Activated CD4-positive, alpha-beta memory T cell treated with anti-CD3 and anti-CD28 coated beads for 36 hours (primary cell): ENCODE measurements at places on chromosomes 16 and 17.

- no peak for DNase-seq
Observed at GRCh38 chr17:63792055-63792729, 18.2 kb downstream of the DDX42 start.

DNA sequence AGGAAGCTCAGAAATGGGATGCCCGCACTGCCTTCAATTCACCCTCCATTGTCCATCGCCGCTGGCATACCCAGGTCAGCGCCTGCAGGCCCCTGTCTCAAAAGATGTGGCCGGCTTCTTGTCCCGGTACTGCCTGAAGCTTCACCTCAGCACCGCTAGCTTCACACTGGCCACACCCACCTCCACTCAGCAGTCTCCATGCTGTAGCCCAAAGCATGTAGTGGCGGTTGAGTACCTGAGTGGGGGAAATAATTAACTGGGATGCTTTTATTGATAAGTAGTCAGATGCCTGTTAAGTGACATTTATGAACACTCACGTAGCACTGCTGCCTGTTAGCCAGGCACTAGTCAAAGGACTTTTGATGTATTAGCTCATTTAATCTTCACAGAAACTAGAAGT, 143.2 kb downstream of the RPTOR start:
- no peak for DNase-seq

DNA sequence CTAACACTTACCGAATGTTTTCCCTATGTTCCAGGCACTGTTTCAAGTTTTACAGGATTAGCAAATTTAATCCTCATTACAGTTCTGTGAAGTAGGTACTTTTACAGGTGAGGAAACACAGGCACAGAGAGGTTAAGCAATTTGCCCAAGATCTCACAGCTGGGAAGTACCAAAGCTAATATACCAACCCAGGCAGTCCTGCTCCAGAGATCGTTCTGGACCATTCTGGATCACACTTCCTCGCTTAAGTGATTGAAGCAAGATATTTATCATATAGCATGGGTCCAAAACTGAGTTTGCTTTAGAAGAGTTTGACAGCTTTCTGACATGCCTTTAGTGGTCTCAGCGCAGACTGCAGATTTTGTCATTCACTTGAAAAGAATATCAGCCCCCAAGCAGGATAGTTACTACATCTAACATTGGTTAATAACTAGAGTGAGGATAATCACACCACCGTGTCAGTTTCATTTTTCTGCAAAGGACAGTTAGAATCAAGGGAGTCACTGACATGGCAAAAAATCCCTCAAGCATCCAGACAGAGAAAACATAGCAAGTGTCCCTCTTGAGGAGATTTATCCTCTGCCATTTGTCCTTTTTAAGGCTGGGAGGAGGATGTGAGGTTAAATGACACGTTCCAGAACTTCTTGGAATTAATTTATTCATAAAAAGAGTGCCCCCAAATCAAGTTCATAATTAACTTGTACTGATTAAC, 5.1 kb downstream of the HS3ST3B1 start:
- no peak for DNase-seq

DNA sequence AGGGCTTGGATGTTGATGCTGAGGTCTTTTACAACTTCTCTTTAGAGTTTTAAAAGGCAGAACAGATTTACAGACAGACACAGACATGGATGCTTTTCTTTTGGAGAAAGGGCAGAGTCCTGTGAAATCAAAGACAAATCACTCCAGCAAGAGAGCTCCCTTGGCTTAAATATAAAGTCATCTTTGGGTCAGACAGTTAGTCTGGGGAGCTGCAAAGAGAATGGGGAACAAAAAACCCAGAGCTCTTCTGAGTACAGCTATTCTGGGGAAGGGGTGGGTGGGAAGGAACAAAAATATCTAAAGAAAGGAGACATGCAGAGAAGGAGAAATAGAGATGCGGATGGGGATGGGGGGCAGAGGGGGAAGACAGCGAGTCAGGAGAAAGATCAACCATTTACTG, 266.6 kb downstream of the XYLT1 start:
- DNase-seq = no peak

DNA sequence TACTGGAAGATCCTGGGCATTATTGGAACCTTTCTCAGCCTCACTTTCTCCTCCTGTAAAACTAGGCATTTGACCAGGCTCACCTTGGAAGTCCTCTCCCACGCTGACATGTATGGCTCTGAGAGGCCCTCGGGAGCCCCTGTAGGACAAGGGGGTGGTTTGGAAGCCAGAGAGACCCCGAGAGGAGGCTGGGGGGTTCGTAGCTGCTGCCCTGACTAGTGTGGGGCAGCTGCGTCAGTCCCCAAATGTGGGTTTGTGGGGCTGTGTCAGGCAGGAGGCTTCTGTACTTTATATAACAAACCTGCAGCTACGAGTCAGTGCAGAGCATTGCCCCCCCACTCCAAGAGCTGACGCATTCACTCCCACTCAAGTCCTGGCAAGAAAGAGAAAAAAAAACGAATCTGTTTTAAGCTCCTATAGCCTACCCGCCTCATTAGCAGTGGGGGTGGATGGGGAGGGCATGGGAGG, 1.8 kb downstream of the CX3CL1 start:
- peak; percentile 34 for DNase-seq

DNA sequence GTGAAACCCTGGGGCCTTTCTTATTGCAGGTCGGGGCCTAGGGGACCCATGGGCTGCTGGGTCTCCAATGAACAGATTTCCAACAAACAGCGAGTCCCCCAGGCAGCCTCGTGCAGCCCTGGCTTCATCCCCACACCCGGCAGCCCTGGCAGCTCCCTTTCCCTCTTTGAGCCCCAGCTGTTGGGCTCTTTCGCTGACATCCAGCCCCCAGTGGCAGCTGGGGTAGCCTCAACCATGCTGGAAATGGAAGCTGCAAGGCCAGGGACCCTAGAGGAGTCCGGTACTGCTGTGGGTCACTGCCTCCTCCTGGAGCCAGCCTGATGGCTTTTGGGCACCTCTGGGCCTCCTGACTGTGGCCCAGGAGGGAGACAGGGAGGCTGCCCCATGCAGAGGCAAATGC, 5.9 kb downstream of the RPUSD1 start:
- no peak for DNase-seq

DNA sequence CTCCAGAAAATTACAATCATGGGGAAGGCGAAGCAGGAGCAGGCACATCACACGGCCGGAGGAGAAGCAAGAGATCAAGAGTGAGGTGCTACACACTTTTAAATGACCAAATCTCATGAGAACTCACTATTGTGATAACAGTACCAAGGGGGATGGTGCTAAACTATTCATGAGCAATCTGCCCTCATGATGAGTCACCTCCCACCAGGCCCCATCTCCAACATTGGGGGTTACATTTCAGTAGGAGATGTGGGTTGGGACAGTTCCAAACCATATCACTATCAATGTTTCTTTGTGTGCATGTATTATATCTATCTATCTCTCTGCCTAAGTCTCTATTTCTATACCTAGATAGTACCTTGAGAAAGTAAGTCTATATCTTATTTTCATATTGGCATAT, 724.8 kb downstream of the CDH11 start:
- DNase-seq = no peak

DNA sequence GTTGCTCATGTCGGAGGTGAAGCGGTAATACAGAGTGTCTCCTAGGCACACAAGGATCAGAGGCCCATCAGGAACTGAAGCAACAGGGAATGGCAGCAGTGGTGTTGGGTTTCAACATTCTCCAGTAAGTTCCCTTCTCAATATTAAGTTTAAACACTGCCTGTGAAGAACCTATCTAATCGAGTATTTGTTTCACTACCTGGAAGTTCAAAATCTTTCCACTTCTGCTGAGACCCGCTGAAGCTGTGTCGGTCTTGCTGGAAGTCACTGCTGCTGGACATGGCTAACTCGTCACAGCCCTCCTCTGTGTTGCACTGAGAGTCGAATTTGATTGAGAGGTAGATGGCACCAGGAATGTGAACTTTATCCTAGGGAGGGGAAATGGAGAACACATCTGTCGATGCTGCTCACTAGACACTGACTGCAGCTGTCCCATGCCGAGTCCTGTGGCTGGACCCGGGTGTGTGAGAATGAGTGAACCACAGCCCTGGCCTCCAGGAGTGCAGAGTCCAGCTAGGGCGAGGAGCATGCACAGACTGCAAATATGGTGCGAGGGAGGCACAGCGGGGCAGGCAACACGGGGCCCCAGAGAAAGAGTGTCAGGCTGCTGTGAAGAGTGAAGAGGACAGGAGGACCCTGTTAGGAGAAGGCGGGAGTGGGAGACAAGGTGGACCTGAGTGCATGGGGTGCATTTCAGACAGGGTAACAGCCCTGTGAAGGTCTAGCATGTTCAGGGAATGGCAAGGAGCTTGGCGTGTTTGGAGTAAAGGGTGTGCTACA, 50.1 kb upstream of the ATP2A3 start:
- no peak for DNase-seq

DNA sequence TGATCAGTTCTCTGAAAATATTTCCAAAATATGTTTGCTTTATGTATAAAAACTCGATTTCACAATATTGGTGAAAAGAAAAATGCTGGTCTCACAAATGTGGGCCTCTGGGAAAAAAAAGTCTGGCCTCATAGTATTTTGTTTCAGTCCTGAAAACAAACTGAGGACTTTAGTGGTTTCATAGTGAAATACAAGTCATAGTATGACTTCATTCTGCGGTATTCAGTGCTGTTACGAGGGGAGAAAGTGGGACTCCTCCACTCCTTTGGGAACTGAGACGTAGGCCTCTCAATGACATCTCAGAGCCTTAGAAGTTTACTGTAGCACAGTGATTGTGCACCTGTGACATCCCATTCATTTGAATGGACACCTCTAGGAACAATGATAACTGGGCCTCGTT, 56.0 kb downstream of the CYB561 start:
- DNase-seq = no peak

GRCh38 chr17:41029633-41030245, at the start of gene KRTAP1-4:
Gene KRTAP1-4, minus strand, starts transcription at chr17:41030195. Its CDS starts 117 bp downstream, at chr17:41030078.
- DNase-seq = no peak

- DNase-seq = no peak
Observed at GRCh38 chr16:55367301-55367811, 43.4 kb downstream of the IRX6 start.

DNA sequence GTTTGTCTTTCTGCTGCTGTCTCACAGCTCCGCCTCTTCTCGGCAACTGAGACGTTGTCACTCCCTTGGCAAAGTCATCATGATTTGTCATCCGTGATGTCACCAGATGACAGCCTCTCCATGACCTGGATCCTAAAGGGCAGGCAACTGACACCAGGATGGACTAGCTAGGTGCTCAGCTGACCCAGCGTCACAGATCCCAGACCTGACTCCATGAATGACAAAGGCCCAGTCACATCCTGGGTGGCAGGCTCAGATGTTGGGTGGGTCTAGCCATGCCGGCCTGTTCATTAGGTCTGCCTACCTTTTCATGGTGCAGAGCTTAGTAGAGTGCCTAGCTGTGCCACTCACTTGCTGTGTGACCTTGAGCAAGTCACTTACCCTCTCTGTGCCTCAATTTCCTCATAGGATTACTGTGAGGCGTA, 3.8 kb upstream of the TMEM238L start:
- DNase-seq = no peak

GRCh38 chr16:79297296-79297695, 303.2 kb downstream of the MAF start:
- no peak for DNase-seq

- peak; percentile 92 for DNase-seq
Observed at GRCh38 chr16:30185683-30186421, 2.5 kb downstream of the CORO1A start.

DNA sequence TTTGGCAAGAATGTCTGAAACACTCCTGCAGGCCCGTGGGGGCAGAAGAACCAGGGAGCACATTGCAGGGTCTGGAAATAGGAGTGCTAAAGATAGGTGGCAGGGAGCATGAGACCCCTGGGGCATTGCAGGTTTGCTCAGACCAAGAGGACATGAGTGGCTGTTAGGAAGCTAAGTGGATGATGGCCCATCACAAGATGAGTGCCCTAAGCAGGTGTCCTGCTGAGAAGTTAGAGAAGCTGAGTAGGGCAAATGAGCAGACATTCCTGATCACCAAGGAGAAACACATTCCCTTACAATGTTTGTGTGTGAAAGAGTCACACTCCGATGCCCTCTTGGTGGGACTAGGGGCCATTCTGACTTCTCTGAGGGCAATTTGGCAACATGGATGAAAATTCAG, 9.9 kb downstream of the MLYCD start:
- DNase-seq = no peak

DNA sequence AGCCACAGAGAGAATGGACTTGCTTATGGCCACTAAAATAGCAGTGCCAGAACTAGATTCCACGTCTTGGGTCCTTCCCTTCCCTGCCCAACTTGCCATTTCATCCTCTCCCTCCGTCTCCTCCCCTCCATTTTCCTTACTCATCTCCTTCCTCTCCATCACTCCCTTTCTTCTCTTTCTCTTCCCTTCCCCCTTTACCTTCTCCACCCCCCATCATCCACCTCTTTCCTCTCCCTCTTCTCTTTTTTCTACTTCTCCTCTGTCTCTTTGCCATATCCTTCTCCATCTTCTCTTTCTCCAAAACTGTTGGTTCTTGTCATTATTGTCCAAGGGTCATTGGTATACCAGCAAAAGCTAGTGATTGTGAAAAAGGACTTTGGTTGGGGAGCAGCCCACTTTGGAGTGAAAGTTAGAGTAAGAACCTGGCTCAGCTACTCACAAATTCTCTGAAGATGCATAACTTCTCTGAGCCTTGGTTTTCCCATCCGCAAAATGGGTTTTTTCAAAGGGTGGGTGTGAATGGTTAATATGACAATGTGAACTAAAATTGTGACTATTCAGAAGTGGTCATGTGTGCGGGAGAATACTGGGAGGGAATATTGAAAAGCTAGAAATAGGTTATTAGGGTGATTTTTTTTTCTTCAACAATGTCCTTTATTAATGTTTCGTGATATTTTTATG, 393.8 kb downstream of the XYLT1 start:
- no peak for DNase-seq

- peak; percentile 80 for DNase-seq
Observed at GRCh38 chr17:29111816-29112499, 68.2 kb downstream of the MYO18A start.

DNA sequence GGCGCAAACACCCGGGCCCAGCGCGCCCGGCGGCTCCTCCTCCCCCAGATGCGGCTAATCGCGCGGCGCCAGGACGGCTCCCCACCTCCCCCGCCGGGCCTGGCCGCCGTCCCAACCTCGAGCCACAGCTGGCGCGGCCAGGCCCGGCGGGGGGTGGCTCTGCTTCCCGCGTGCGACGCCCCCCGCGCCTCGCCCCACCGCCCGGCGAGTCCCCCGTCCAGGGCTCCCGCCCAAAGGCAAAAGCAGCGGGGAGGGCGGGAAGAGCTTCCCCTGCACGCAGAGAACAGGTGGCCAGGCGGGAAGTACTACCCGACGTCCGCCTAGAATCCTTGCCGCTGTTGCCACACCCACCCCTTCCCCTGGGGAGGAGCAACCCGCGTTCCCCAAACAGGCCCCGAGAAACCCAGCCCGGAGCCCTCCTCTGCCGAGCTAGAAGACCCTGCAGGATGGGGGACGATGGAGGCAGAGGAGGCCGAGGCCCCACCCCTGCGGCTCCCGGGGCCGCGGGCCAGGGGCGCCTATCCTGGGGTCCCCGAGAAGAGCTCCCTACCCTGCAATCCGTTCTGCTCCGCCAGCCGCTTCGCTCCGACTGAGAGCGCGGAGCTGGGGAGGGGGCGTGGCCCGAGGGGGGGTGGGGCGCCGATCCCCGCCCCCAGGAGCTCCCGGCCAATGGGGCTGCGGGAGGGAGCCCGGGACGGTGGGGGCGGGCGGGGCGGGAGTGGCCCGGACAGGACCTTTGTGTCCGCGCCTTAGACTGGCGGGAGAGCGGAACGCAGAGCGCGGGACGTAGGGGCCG, at the start of gene CARHSP1:
CARHSP1 (minus strand) TSS at position 591 of the 796 bp plus-strand sequence. CDS start 9,678 bp downstream, outside the sequence.
- DNase-seq = peak; percentile 90

GRCh38 chr17:59368218-59368857, 36.9 kb downstream of the YPEL2 start:
- no peak for DNase-seq

- no peak for DNase-seq
Observed at GRCh38 chr16:5377280-5377898, 279.8 kb upstream of the EEF2KMT start.

- DNase-seq = no peak
Observed at GRCh38 chr16:27906883-27907282, 156.6 kb downstream of the GSG1L start.
